ENCODE measurements at places on chromosomes 2 and 18.

- H3K27ac ChIP-seq, result no peak overlapping the region
- H3K4me3 ChIP-seq, result no peak overlapping the region
- no peaks in the 10 kb centered on the region for H3K4me1 ChIP-seq
- H3K27me3 ChIP-seq, result peaks cover 2% of the 10 kb centered on the region
These were observed 367.2 kb downstream of the MTX2 start for GRCh38 chr2:176636401-176636800.

DNA sequence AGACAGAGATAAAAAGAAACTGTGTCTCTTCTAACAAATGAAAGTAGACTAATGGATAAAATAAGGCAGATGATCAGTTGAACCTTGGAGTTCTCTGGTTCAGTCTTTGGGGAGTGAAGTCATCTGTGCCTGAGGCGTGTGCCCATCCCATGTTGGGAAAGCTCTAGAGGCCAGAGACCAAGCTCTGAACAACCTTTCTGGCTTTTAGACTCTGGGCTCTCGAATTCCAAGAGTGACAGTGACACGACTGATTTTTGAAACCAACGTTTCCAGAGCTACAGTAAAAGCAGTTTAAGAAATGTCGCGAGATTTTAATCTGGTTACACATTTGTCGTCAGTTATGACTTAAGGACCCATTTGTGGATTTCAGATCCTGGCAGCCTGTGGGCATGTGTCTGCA lies 83.7 kb upstream of the APCDD1 start:
- no peak overlapping the region for H3K27ac ChIP-seq
- DNase-seq, result no peak
- no peaks in the 10 kb centered on the region for H3K4me1 ChIP-seq
- H3K27me3 ChIP-seq, result peaks cover 1% of the 10 kb centered on the region

DNA sequence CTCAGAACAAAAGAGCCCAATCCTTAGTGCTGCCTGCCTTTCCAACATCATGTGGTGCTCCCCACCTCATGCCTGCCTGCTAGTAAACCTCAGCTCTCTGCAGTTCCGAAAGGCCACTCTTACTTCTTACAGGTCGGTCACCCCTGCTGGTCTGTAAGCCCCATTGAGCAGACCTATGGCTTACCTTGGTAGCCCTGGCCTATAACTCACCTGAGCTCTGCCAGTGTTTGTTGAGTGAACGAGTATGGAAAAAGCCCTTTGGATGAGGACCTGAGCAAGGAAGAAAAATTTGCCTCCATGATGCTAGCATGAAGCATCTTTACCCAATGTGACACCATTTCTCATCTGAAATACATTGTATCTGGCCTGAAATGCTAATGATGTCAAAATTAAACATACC lies 83.3 kb downstream of the LIPG start:
- DNase-seq, result no peak
- H3K4me3 ChIP-seq, result no peak overlapping the region
- no peaks in the 10 kb centered on the region for H3K4me1 ChIP-seq
- no peak overlapping the region for H3K27ac ChIP-seq
- peaks cover 3% of the 10 kb centered on the region for H3K27me3 ChIP-seq

GRCh38 chr2:174635015-174635593 lies 37.5 kb upstream of the WIPF1 start:
- peak overlapping the region; percentile 91 for H3K27ac ChIP-seq
- H3K27me3 ChIP-seq, result no peaks in the 10 kb centered on the region
- H3K36me3 ChIP-seq, result no peaks in the 10 kb centered on the region
- peaks cover 22% of the 10 kb centered on the region for H3K4me1 ChIP-seq
- DNase-seq, result no peak

DNA sequence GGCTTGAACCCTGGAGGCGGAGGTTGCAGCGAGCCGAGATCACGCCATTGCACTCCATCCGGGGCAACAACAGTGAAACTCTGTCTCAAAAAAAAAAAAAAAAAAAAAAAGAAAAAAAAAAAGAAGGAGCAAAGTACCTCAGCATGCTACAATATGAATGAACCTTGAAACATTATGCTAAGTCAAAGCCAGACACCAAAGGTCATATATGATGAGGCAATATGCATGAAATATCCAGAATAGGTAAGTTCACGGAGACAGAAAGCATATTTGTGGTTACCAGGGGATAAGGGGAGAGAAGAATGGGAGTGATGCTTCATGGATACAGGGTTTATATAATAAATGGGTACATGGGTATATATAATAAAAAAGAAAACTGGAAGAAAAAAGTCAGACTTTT lies 93.3 kb downstream of the PRELID3A start:
- no peak overlapping the region for H3K27ac ChIP-seq
- no peaks in the 10 kb centered on the region for H3K36me3 ChIP-seq
- no peak overlapping the region for H3K4me3 ChIP-seq
- no peaks in the 10 kb centered on the region for H3K4me1 ChIP-seq
- no peaks in the 10 kb centered on the region for H3K27me3 ChIP-seq

DNA sequence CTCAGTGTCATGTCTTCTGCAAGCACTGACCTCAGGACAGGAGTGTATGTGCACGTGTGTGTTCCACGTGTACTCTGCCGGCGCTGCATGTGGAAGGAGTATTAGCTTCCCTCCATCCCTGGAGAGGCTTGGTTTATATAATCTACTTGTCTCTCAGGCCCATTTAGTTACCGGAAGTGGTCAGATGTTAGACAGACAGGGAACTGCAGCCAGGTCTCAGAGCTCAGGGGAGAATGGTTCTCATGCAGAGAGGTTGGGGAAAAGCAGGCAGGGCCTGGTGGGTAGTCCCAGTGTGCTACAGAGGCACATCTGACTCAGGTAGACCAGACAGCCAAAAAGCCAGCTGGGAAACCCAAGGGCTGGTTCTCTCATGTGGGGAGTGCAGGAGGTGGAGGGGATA lies 167.9 kb downstream of the CTIF start:
- no peaks in the 10 kb centered on the region for H3K27me3 ChIP-seq
- H3K27ac ChIP-seq, result no peak overlapping the region
- no peak overlapping the region for H3K4me3 ChIP-seq
- H3K4me1 ChIP-seq, result no peaks in the 10 kb centered on the region
- DNase-seq, result no peak

DNA sequence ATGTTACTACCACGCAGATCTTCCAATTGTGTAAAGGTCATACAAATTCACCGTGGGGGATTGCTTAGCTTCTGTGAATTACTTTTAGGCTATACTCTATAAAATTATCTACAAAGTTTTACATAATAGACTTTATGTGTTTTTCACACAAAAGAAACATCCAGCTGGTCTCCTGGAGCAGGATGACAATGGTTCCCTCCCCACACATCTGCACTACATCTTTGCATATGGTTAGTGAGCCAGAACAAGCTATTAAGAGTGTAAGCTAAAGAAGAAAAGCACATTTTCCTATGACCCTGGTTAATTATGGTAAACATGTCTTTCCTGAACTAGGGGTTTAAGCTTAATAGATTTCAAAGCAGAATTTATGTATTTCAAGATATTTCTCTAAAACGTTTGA lies 295.1 kb downstream of the ASXL3 start:
- H3K4me3 ChIP-seq, result no peak overlapping the region
- no peaks in the 10 kb centered on the region for H3K27me3 ChIP-seq
- no peaks in the 10 kb centered on the region for H3K36me3 ChIP-seq
- no peak overlapping the region for H3K27ac ChIP-seq

GRCh38 chr2:208234786-208235185 lies 20.1 kb downstream of the IDH1 start:
- no peak overlapping the region for H3K27ac ChIP-seq
- H3K4me1 ChIP-seq, result no peaks in the 10 kb centered on the region
- H3K36me3 ChIP-seq, result peaks cover 4% of the 10 kb centered on the region
- no peaks in the 10 kb centered on the region for H3K27me3 ChIP-seq
- H3K4me3 ChIP-seq, result no peak overlapping the region
